Hippocampal formation (tissue), 2 donors: ENCODE measurements at places on chromosomes 2 and 18.

DNA sequence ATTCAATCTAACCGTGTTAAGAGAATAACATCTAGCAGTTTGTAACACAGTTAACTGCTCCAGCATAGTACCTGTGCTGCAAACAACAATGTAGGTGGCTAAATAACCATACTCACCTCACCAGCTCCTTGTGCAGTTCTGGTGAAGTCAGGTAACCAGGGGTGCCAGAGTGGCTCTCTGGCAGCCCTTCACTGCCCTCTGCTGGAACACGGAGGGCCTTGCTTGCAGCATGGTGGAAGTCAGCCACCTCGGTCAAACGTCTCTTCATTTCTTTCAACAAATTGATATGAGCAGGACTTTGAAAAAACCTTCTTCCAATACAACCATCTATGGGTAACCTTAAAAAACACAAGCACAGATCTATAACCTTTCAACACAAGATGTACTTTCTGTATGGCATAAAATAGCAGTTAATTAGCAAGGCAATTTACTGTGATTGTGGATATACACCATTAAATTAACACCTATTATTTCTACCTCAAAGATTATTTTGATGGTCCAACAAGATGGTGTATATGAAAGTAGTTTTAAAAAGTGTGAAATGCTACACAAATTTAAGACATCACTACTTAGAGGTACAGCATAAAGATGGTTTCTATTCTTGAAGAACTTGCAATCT is 56.6 kb downstream of the EPG5 start:
- DNase-seq: no peak

- DNase-seq: no peak
Observed at GRCh38 chr2:67502346-67503065, 105.4 kb downstream of the ETAA1 start.

DNA sequence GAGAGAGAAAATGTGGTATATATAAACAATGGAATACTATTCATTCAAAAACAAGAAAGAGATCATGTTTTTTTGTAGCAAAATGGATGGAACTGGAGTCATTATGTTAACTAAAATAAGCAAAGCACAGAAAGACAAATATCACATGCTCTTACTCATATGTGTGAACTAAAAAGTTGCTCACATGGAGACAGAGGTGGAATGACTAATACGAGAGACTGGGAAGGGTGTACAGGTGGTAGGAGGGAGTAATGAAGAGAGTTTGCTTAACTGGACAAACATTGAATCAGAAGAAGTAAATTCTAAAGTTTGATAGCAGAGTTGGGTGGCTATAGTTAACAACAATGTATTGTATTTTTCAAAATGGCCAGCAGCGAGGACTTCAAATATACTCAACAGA is 1080.7 kb upstream of the CHAC2 start:
- no peak for DNase-seq

GRCh38 chr2:241256168-241256545 is 59.3 kb downstream of the HDLBP start:
- DNase-seq: no peak

- DNase-seq: no peak
Observed at GRCh38 chr2:99960790-99961189, 181.6 kb downstream of the AFF3 start.

DNA sequence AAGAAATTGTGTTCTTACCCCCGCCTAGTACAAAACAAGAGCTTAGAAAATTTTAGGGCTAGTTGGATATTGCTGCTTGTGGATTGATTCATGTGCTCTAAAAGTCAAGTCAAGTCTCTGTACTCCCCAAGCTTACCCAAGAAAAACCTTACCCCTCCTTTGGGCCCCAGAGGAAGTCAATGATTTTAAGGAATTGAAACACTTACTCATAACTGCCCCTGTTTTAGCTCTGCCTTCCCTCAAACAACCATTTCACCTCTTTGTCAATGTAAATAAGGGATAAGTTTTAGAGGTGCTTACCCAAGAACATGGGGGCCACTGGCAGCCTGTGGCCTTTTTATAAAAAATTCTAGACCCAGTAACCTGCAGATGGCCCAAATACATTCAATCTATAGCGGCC is 136.6 kb upstream of the RMP24 start:
- DNase-seq: no peak

DNA sequence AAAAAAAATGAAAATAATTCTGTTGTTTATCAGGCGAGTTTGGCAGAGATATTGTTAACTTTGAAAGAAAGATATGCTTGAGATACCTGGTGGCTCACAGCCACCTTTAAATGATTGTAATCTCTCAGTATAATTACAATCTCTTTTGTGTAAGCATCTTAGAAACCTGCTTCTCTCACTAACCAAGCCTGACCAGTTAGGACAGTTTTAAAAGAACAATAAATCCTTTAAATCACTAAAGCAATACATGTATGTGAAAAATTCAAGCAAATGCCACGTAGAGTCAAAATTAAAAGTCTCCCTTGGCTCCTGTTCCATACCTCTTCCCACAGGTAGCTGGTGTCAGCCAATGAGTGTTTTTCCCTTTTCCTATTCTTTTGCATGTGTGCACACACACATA is 15.7 kb upstream of the SGPP2 start:
- no peak for DNase-seq

DNA sequence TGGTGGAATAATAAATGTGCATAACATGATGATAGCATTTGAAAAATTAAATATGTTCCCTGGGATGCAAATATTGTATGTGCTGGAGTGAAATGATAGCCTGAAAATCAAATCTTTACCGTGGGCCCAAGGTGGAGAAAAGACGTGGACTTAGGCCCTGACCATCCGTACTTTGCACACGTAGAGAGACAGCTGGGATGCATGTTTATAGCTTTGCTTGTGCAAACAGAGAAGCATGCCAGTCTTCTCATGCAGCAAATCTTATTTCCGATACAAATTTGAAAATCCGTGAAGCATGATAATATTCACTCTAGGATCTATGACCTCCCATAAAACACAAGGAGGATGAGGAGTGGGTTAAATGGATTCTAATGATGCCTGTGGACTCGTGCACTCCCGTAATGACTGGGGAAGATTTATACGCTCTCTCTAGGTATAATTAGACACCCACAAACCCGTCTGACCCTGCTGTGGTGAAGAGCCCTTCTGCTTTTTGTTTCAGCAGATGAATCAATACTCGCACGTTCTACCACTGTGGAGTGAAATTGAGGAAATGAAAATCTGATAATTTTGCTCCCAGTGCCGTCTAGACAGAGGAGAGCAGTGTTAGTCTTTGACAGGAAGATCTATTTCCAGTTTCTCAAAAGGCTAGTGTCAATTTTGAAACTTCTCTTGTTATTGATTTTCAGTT is 810.3 kb upstream of the SALL3 start:
- no peak for DNase-seq

DNA sequence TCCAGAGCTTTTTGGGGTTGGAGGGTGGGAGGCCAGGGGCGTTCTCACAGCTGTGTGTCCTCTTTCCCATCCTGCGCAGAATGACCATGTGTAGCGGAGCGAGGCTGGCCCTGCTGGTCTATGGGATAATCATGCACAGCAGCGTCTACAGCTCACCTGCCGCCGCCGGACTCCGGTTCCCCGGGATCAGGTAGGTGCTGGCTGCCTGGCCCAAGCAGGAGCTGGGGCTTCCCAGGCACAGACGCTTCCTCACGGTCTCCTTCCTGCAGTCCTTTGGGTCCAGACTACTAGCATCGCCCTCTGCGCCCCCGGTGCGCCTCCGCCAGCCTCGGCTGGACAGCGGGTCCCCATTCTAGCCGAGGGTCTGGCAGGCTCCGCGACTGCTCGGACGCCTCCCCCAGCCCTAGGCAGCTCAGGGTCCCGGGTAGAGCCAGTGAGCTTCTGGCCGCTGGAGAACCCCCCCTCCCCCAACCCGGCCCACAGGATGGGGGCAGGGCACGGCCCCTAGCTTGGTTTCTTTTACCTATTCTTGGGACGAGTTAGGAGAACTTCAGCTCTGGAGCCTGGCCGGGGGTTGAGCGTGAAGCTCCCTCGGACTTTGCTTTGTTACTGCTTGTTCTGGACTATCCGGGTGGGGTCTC is 756 bp downstream of the ADCYAP1 start:
- no peak for DNase-seq

DNA sequence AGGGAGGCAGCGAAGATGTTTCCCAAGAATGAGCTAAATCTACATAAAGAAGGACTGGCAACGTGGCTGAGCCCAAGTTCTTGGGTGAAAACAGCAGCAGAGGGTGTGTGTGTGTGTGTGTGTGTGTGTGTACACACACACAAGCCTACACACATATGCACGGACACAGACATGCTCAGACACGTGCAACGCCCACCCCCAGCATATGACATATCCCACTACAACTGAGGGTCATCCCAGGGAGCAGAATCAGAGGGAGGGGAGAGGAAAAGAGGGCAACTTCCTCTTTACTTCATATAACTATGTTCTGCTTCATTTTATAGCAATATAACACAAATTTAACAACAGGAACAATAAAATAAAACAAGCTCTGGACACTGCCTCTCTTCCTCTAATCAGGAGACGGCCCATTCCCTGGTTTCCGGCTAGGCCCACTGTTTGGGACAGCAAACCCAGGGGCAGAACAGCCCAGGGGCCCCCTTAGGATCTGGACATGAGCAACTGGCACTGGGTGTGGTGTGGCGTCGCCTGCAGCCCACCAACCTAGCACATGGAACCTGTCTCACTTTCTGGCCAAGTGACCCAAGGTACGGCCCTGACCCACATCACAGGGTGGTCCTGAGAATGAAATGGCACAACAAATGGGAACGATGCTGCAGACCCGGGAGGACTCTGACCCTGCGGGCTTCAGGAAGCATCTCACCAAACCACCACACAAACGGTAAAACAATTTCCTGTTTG is 25.0 kb downstream of the FAM178B start:
- DNase-seq: no peak

- no peak for DNase-seq
Observed at GRCh38 chr2:240296104-240296406, 139.4 kb upstream of the GPC1 start.

- no peak for DNase-seq
Observed at GRCh38 chr2:161901460-161901859, 172.6 kb downstream of the DPP4 start.

- DNase-seq: no peak
Observed at GRCh38 chr2:241005569-241005968, 7.2 kb downstream of the SNED1 start.

- no peak for DNase-seq
Observed at GRCh38 chr2:218997731-218998130, 4.5 kb upstream of the CRYBA2 start.

DNA sequence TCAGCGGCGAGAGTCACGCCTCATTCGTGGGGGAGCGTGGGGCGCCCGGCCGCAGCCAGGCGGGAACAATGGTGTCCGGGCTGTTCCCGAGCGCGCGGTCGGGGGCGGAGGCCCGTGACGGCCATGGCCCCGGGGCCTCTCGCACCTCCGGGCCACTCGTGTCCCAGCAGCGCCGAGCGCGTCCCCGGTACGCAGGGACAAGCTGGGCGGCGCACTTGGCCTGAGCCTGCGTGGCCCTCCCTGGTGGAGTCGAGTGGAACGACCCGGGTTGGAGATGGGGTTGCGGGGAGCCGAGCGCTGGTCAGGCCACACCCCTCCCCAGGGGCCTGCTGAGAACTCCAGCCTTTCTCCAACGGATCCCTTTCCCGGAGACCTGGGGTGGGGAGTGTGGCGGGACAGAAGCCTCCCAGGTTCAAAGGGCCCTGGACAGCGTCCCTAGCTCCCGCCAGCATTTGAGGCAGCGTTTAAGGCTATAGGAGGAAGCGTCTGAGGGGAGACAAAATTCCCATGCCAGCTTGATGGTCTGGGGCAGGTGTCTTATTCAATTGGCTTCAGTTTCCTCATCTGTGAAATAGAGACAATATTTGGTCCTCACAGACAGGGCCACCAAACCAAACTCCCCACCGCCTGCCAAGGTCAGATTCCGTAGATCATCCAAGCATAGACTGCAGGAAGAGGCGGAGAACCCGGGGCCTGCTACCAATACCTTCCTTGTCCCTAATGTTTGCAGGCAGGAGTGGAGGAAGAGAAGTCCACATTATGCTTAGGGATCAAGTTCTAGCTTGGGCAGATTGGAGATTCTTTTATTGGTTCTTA is 553 bp downstream of the CNDP2 start:
- DNase-seq: no peak

GRCh38 chr2:158600155-158600802 is 143.5 kb downstream of the PKP4 start:
- DNase-seq: peak; percentile 4

DNA sequence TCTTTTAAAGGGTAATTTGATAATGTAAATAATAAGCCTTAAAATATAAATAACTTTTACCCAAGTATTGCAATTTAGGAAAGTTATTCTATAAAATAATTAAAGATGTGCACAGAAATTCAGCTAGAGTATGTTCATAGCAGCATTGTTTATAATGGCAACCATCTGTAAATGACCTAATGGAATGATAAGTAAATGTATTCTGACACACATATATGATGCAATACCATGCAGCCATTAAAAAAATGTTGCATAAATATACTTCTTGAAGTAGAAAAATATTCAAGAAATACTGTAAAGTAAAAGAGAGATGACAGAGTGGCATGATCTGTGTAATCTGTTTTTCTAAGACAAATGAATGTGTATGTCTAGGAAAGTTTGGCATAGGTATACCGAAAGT is 545.7 kb downstream of the ZEB2 start:
- DNase-seq: no peak

- DNase-seq: no peak
Observed at GRCh38 chr2:86044045-86044444, 61.6 kb downstream of the POLR1A start.

DNA sequence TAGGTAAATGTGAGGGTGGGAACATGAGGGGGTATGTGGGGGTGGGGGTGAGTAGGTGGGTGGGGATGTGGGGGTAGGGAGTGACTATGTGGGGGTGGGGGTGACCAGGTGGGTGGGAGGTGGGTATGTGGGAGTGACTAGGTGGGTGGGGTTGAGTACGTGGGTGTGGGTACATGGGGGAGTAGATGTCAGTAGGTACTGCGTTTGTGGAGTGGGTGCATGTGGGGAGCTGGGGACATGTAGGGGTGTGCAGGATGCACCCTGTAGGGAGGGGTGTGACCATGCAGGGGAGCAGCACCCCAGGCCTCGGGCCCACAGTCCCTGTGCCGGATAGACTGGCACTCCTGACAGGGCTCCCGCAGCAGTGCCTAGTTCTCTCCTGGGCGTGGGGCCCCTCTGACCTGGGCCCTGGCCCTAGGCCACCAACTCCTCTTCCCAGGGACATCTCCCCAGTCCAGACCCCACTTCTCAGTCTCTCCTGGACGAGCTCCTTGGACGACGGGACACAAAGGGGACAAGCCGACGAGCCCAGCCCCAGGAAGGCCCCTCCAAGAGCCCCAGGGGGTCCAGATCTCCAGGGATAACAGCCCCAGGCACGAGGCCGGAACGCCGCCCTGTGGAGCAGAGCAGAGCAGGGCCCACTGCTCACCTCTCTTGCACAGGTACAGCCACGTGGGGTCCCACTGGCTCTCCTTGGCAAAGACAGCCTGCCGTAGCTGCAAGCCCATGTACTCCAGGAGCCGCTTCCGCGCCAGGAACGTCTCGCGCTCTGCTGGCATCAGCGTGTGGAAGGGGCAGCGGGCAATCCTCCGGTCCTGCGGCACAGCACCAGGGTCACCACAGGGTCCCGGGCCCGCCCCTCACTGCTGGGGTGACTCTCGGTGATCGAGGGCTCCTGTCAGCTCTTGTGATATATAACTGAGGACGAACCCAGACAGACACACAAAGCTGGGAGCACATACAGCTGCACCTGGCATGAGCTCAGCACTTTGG is 58.2 kb downstream of the ANKMY1 start:
- no peak for DNase-seq

- DNase-seq: no peak
Observed at GRCh38 chr2:28343184-28343942, 49.3 kb upstream of the FOSL2 start.
